Hindlimb muscle (tissue), 1 donor: ENCODE measurements at places on chromosomes 2 and 18. TPM values are rescaled to one million over a fixed set of nuclear protein-coding genes. Genes with fewer than 3 reads are reported as not detected.

DNA sequence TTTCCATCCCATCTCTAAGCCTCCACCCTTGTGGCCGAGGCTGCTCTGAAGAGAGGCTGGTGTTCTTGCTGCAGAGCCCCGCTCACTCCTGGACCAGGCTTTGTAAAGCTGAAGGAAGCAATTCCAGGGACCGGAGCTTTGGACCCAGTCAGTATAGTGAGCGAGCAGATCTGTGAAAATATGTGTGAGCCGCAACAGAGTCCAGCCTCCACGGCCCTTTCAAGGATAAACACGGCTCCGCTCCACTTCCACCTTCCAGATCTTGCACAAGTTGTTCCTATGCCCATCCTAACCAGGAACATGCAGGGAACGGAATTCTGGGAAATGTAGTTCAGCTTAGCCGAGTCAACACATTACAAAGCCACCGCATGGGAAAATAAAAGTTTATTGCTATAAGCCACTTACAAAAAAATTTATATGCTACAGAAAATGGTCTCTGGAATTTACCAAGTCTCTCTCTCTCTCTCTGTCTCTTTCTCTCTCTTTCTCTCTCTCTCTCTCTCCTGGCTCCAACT is 151.7 kb upstream of the ZNF521 start:
- peak; percentile 82 for DNase-seq

- DNase-seq = no peak
These were observed 11.7 kb upstream of the FBXO11 start for GRCh38 chr2:47918043-47918442.

- DNase-seq = no peak
These were observed 114.8 kb upstream of the PTPRM start for GRCh38 chr18:7452331-7452730.

- no peak for DNase-seq
These were observed 6.3 kb downstream of the CTAGE1 start for GRCh38 chr18:22411446-22411845.

DNA sequence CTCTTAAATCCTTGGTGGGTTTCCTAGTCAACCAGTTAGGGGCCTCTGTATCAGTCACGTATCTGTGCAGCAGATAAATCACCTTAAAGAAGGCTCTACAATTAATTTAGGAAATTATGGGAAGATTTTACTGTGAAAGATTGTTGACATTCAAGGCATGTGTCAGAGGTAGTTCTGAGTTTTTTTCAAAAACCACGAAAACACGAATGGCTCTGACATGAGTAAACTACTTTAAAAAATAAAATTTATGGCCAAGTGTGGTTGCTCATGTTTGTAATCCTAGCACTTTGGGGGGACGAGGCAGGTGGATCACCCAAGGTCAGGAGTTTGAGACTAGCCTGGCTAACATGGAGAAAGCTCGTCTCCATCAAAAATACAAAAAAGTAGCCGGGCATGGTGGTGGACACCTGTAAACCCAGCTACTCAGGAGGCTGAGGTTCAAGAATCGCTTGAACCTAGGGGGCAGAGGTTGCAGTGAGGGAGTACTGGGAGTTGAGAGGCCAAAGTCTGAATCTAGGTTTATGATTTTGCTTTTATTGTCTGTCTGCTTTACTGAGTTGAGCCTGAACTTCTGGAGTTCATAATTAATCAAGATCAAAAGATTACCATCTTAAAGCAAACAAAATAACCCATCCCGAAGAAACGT is 77.1 kb downstream of the SPRED2 start:
- DNase-seq = no peak

GRCh38 chr2:159034713-159035112 is 66.3 kb downstream of the TANC1 start:
- DNase-seq = no peak

DNA sequence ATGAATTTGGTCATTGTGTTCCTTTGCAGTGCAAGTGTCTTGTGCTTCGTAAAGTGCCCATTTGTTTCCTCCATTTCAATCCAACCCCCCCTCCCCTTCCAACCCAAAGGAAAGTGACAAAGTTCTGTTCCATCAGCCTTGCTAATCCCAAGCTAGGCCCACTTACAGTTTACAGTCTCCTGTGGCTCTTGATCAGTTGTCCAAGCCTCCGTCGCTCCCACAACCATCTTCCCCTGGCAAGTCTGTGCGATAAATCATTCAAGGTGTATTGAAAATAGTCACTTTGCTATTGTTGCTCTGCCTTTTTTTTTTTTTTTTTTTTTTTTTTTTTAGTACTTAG is 6.5 kb downstream of the POU3F3 start:
- DNase-seq = no peak

DNA sequence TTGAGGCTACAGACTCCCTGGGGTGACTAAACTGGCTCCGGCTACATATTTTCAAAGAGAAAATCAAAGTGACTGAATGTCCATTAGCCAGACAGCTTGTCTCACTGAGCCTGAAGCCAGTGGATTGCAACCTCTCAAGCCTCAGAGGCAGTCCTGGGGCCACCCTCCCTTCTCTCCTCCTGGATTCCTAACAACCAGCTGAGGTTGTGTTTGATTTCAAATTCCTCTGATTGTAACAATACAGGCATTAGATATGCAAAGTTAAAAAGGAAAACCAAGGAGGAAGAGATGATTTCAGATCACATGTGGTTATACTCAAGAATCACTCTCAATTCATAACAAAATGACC is 101.0 kb upstream of the LMAN1 start:
- no peak for DNase-seq

DNA sequence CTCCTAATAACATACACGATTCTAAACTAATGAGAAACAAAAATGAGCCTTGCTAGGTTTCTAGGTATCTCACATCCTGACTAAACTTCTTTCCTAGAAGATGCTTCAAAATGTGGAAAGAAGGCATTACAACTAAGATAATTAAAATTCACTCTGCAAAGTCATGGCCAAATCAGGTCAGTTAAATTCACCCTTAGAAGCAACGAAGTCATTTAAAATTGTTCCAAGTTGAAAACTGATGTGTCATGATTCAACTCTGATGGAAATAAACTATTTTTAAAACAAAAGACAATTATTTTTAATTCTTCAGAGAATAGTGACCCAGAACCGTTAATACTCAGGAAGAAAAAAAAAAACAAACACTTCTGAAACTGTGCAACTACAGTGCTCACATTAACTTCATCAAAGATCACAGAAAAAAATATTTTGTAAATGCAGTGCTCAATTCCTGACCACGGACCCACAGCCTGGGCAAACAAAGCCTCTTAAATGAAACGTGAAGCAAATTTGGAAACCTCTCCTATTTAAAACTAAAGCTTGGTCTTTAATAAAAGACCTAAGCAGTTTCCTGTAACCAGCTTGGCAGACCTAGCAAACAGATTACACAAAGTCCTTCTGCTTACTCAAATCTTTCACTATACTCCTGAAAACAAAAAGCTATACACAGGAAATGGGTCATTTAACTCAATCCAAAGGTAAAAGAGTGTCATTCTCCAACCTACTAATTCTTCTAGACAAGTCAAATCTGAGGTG is 39.0 kb downstream of the CHN1 start:
- no peak for DNase-seq

GRCh38 chr18:46447323-46447722 is 209.7 kb downstream of the LOXHD1 start:
- no peak for DNase-seq

Gene RFTN2
- polyA plus RNA-seq = 13.2 TPM

Gene CGREF1
- 0.75 TPM for polyA plus RNA-seq

Gene MAT2A
- 188 TPM for polyA plus RNA-seq

Gene RUFY4
- polyA plus RNA-seq = 0.13 TPM

Gene SERPINB4
- 0.35 TPM for polyA plus RNA-seq

Gene ARHGAP25
- 3.7 TPM for polyA plus RNA-seq

Gene TFCP2L1
- 0.22 TPM for polyA plus RNA-seq
